NCI-H1092 treated with DMSO at 0.1 percent for 48 hours (cell line): ENCODE measurements at places on chromosomes 2 and 18.

GRCh38 chr2:45964906-45965305 is 313.4 kb downstream of the PRKCE start:
- DNase-seq, result no peak

- no peak for DNase-seq
Measured at GRCh38 chr2:1740716-1741589, 3.4 kb downstream of the PXDN start.

DNA sequence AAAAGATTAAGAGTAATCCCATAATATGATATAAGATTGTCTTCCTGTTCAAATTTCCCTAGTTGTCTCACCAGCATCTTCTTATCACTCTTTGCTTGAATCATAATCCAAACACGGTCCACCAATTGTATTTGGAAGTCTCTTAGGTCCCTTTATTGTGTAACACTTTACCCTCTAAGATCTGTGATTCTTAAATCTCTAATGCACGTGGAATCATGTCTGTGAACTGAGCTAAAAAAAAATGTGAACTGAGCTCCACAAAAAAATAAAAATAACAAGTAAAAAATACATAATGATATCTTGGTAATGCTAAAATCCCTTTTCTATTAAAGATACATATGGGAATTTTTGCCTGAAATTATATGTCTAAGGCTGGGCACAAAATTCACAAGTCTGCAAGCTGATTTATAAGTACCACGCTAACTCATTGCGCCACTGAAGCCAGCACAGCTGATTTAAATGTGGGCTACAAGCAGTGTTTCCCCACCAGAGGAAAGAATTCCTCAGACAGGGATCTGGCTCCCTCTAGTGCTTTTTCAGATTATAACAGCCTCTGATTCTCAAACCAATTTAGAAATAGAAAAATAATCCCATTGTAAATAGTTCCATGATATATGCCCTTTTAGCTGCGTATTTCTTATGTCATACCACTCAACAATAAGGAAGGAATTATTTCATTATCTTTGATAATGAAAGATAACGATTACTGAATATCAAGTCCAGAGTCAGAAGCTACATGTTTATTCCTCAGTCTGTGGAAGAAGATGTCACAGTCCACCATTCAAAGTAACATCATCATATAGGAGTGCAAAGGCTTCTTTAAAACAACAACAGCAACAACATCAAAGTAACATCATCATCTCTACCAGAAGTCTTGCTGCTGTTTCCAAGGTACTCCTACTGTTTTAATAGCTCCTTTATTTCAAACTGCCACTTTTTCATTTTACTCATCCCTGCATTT is 22.9 kb downstream of the RBM43 start:
- peak; percentile 30 for DNase-seq

- DNase-seq, result no peak
Measured at GRCh38 chr2:224591220-224591619, 6.1 kb upstream of the CUL3 start.

DNA sequence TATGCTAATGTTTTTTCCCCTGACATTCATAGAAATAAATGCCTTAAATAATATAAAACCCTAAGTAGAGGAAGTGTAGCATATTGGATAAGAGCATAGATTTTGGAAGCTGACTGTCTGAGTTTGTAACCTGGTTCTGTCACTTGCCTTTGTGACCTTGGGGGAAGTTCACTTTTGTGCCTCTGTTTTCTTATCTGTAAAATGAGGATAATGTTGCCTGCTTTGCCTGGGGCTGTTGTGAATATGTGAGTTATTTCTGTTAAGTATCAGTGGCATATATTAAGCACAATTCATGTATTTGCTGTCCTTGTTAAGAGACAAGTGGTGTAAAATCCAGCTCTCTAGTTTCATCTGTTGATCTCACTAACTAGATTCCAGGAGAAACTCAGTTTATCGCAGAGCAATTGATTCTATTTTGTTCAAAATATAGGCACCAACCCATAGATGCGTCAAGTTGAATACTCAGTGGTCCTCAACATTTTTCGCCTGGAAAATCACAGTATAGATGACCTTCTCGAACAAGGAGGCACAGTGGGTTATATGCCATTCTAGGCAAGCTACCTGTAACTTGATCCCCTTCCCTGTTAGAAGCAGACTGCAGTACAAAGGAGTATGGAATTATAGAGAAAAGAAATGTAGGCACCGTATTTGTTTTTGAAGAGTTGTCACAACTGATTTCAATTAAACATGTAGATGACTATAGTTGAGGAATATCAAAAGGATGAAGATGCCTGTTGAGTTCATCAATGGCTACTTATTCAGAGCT is 67.0 kb downstream of the SOCS6 start:
- no peak for DNase-seq

DNA sequence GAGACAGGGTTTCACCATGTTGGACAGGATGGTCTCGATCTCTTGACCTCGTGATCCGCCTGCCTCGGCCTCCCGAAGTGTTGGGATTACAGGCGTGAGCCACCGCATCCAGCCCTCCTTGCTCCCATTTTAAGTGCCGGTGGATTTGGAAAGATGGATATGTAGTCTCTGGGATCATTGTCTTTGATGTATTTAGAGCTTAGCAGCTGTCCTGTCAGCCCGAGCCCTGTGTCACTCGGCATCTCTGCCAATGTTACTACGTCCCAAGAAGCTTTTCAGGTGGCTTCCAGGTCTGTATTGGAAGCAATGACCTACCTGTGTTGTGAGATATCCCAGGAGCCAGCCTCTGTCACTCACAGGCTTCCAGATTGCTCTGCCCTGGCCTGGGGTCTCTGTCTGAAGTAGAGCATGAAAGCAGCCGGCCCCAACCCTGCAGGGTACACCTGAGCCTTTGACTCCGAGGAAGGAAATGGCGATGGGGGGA is 35.3 kb downstream of the MAP4K4 start:
- DNase-seq, result no peak

DNA sequence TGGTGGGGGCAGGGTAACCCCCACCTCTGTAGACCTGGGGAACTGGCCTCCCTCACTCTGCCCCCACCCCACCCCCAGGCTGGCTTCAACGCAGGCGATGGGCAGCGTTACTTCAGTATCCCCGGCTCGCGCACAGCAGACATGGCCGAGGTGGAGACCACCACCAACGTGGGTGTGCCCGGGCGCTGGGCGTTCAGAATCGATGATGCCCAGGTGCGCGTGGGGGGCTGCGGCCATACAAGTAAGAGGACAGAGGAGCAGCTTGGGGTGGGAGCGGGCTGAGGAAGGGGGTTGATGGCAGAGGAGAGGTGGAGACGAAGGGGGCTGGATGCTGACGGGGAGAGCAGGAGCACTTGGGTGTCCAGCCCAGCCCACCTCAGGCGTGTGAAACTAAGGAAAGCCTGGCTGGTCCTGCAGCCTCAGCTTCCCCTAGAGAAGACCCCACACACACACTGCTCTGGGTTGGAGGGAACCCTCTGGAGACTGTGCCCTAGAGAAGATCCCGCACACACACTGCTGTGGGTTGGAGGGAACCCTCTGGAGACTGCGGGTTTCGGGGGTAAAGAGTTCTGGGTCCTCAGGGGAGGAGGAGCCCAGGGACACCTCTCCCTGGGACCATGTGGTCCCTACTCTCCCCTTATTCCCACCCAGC is 36.2 kb downstream of the SNED1 start:
- DNase-seq, result no peak

- no peak for DNase-seq
Measured at GRCh38 chr2:234880551-234881211, 71.1 kb upstream of the SH3BP4 start.

DNA sequence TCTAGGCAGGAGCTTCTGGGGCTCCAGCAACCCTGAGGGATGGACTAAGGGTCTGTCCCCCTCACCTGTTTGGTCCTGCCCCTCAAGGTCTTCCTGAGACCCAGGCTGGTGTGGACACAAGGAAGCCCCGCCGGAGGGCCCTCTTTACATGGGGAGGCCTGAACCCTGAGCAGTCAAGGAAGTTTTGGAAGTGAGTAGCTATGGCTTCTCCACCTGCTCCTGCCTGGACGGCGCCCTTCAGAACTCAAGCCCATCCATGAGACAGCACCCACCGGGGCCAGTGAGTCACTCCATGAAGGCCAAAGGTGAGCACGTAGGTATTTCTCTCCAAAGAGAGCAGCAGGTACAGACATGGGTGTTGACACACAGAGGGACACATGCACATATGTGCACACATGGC is 98.2 kb upstream of the CTDP1 start:
- no peak for DNase-seq

DNA sequence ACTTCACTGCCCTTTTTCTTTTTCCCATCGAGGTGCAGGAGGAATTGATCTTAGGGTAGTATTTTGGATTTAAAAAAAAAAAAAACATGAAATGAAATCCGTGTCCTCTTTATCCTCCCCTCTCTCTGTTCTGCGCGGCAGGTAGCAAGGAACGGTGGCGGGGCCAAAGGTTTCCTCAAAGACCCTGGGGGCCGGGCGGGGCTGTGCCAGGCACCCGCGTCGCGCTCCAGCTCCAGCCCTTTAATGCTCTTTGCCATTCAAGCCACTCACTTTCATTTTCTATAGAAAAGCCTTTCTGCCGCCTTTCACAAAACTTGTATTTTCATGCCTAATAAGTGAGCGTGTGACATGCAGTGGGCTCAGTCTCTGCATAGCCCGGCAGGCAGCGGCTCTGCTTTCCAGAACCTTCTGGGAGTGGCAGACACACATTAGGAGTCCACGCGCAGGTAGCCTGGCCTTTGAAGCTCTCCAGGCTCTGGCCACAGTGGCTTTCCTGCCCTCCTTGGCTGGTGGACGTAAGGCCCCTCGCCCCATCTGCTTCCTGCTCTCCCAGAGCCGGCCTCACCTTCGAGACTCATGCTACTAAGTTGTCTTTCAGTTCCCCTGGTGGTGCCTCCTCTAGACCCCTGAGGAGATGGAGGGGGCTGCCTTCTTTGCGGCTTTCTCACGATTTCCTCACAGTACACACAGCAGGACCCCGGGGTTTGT is 41.7 kb downstream of the AGAP1 start:
- no peak for DNase-seq

DNA sequence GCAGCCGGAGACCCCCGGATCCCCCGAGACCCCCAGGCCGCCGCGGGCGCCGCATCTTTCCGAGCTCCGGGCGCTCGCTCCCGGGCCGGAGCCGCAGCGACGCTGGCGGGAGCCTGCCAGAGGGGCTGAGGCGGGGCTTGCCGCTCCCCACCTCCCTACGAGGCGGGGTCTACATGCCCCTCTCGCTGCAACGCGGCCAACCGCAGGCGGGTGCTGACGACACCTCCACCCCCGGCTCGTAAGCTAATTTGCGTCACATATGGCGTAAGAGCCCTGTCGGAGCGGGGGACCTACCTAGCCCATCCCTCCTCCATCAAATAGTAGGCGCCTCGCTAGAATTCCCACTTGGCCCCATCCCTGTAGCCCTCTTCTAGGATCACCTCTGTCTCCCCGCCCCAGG is at the start of gene PTPRN:
Gene PTPRN (minus strand): TSS at position 124 of the 400 bp plus-strand sequence. CDS start 69 bp downstream, at position 55.
- DNase-seq, result peak; percentile 27

GRCh38 chr2:121650315-121650930 is 1.2 kb upstream of the CLASP1 start:
- DNase-seq, result no peak

- no peak for DNase-seq
Measured at GRCh38 chr2:114089636-114090319, 199.9 kb downstream of the ACTR3 start.

- no peak for DNase-seq
Measured at GRCh38 chr18:42326752-42327151, 371.7 kb downstream of the PIK3C3 start.

DNA sequence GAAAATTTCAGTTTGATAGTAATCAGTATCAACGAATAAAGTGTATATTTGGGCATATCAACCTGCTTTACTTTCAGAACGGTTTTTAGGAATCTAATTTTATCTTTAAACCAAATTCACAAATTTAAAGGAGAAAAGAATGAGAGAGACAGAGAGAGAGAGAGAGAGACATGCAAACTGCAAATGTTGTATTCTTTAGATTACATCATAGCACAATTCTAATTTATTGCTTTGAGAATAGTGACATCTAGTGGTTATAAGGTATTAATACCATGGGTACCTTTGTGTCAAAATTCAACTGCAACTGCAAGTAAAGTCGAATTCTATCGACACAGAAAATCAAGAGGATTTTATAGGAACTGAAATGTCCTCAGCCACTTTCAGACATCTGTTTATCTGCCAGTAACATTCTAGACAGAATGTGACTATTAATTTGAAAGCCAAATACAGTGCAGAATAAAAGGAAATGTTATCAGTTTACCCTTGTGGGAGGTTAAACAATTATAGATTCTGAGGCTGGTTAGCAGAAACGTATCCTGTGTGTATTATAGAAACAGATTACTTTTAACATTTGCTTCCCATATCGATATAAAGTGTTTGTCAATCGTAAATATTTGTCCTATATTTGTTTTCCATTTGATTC is 529.8 kb upstream of the VRK2 start:
- peak; percentile 64 for DNase-seq

DNA sequence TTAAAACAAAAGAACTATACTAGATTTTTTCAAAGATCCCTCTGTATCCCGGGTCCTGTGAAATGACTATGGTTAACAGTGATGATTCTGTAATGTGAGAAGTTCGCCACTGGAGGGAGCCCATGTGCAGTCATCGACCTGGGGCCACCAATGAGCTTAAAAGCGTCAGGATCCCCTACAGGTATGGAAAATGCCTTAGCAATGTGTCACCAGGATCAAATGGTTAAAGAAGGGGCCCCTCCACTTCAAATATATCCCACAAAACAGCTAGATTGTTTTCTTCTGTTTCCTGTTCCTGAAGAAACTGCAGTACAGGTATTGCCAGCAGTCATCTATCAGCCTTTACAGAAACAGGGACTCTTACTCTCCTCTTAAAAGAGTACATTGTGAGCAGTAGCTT is 15.3 kb downstream of the CHRNA1 start:
- DNase-seq, result peak; percentile 17

- DNase-seq, result no peak
Measured at GRCh38 chr2:62099523-62100175, 96.3 kb upstream of the B3GNT2 start.

GRCh38 chr2:63740943-63741342 is 100.8 kb upstream of the UGP2 start:
- DNase-seq, result no peak

GRCh38 chr2:38960609-38961320 is 71.1 kb downstream of the ARHGEF33 start:
- no peak for DNase-seq

GRCh38 chr2:41267929-41268659 is 779.7 kb upstream of the PKDCC start:
- no peak for DNase-seq

- no peak for DNase-seq
Measured at GRCh38 chr2:231384970-231385369, 10.5 kb upstream of the B3GNT7 start.

GRCh38 chr2:177474998-177475397 is 82.4 kb downstream of the AGPS start:
- DNase-seq, result no peak

DNA sequence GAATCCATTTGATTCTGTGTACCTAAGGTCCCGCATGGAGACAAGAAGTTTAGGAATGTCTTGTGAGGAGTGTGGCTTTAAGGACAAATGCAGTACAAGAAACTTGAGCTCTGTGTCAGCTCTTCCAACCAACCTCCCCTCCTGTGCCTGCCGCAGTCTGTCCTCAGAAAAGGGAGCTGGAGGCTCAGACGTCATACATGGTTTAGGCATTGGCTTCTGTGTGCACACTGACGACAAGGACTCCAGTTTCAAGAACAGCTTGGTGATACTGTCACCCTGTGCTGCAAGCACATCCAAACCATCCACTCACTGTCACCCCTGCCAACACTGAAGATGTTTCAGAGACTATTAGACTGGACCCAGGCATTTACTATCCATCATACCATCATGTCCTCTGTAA is 470.4 kb downstream of the IRS1 start:
- DNase-seq, result no peak
